Stimulated activated CD4-positive, alpha-beta T cell treated with anti-CD3 and anti-CD28 coated beads, Interleukin-15, amount 100 ng/mL, for 1 hour (primary cell): ENCODE measurements at places on chromosomes 1 and 21.

GRCh38 chr1:63405021-63405420 is 37.6 kb downstream of the ALG6 start:
- DNase-seq: no peak

DNA sequence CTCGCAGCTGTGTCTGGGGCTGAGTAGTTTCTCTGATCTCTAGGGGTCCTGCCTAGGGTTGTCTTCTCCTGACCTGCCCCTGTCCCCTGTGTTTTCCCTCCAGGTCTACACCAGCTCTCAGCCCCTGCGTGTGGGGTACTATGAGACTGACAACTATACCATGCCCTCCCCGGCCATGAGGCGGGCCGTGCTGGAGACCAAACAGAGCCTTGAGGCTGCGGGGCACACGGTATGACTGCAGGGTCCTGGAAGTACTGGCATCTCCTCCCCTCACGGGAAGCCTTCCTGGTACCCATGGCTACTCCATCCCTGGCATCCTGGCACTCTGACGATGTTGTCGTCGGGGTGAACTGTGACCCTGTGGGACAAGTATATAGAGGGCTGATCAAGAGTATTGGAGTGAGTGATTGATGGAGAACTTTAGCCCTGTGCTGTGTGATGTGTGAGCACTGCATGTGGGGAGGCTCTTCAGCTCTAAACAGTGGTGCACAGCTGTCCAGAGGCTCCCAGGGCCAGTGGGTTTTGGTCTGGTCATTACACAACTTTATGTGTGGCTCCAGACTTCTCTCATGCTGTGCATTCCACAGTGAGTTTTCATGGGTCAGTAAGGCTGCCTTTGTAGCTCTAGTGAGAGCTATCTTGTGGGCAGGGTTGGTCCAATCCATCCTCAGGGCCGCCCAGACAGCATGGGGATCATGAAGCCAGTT is 14.4 kb downstream of the FAAH start:
- DNase-seq: no peak

DNA sequence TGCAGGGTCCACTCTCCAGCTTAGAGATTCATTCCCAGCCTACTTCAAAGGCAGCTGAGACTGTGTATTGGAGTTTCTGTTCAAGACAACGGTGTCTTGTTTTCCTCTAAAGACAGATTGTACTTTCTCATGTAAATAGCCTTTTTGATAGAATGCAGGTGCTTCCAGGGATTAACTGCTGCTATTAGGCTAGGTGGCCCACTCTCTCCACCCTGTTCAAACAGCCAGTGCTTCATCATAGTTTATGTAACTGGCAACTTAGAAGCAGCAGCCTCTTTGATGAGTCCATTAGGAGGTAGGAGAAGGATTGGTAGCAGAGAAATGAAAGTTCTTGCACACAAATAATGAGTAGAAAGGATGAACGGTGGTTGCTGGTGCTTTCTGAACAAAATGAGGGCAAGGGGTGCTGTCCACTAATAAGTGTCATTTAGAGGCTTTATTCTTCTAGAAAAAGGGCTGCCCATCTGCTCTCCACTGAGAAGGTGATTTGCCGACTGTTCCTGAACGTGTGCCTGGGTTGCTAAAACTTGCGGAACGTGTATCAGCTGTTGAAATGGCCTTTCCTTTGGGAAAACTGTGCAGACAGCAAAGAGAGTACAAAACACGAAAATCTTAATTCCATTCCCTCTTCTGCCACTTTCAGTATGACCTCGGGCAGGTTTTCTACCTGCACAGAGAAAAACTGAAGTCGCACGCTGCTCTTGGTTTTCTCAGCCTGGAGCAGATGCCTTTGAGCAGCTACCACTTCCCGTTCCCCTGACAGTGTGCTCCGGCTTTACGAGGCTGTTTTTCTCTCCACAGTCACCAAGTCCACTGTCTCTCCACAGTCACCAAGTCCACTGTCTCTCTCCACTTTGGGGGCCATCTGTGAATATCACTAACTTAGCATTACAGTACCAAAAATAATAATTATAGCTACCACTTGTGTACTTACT is 228.9 kb downstream of the KIF26B start:
- no peak for DNase-seq

GRCh38 chr21:33029975-33030461 is 4.3 kb downstream of the OLIG2 start:
- no peak for DNase-seq

- no peak for DNase-seq
Observed at GRCh38 chr1:13950637-13951036, 250.6 kb downstream of the PRDM2 start.

DNA sequence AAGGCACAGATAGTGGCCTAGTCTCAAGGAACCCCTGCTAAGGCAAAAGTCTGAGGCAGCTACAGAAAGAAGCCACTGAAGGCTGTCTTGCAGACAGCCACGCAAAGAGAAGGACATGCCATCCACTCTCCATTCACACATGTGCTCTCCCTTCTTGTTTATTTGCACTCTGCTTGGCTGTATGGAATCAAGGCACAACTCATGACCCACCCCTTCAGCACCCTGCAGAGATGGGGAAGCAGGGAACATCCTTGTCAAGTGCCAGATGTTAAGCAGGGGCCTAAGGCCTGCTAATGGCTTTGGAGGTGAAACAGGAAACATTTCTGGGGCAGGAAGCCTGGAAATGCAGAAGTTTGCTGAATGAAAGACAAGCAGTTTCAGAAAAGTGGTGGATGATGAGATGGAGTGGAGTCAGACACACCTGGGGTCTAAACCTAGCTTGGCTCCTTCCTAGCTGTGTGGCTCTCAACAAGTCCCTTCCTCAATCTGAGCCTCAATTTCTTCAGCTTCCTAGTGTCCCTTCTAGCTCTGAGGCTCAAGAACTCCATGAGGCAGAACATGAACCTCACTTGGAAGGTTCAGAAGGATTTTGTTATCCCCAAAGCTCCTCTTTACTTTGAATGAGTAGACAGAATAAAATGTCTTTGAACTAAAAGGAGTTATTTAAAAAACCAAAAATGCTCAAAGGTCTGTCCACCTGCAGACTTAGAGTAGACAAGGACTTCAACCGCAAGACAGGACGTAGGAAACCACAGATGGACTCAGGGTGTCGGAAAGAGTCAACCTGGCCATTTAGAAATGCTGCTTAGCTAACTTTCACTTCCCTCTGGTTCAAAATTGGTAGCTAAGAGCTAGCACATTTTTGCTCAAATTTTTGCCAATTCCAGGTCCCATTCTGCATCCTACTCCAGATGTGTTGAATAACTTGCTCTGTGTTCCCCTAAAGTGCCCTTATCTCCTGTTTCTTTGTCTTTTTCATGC is 283.1 kb downstream of the PLPP3 start:
- DNase-seq: no peak

DNA sequence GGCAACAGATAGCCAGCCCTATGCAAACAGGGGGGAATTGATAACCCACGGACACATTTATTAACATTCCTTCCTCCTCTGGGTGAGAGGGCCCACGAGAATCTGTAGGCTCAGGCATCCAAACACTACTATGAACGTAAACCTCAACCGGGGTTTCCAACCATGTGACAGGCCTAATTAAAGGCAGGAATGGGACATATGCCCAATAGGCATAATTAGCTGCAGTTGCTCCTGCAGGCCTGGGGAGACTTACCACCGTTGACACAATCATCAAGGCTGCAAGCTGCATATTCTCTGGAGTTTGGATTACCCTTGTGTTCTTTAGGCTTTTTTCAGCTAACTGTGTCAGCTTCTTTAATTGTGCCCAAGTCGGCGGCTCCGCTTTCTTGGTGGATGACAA is 22.2 kb upstream of the GBP1 start:
- DNase-seq: no peak

DNA sequence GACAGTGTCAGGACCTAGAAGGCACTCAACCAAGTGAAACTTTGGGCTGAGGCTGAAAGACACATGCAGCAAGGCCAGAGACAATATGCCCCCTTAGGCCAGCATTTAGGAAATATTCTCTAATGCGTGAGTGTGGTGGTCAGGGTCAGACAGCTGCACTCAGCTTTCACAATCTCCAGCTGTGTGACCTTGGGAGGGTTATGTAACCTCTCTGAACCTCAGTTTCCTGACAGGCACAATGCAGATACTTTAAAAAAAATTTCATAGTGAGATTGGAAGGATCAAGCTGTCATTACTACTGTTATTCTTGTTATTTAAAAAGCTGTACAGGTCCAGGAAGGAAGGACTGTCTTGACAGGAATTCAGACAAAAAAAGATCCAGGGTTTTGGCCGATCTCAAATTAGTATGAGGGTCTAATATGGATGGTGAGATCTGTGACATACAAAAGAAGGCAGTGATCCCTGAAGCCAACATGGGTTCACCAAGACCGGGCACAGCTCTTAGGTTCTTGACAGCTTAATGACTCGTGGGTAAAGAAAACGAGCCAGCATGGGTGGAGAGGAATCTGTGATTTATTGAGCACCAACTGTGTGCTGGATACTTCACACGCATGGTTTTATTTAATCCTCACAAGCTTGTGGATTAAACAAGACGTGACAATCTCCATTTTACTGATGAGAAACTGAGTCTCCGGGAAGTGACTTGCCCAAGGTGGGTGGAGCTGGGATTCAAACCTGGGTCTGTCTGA is 54.6 kb upstream of the POU3F1 start:
- DNase-seq: no peak

GRCh38 chr1:16122350-16122881 is 33.5 kb downstream of the EPHA2 start:
- DNase-seq: no peak

- DNase-seq: no peak
Observed at GRCh38 chr1:154837034-154837671, 32.9 kb downstream of the KCNN3 start.

GRCh38 chr1:4132352-4133296 is 232.6 kb upstream of the C1orf174 start:
- DNase-seq: no peak

GRCh38 chr21:36254106-36254941 is 65.7 kb upstream of the MORC3 start:
- no peak for DNase-seq

- no peak for DNase-seq
Observed at GRCh38 chr1:33346927-33347649, 26.2 kb upstream of the A3GALT2 start.

- DNase-seq: no peak
Observed at GRCh38 chr1:84402060-84402459, 3.8 kb downstream of the DNASE2B start.

DNA sequence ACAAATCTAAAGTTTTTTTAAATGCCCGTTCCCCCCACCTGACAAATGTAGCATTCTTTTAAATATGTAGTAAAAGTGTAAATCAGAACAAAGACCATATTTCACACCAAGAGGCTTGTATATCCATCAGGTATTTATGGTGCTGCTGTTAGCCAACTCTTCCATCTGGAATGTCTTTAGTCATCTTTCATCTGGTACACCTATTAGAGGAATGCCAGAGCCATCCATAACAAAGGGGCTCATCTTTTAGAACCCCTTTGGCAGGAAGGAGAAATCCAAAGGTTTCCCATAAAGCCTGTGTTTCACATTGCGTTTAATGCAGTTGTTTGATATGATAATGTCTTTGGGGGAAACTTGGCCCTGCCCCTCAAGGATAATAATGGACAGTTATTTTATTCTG is 79.3 kb upstream of the C1orf87 start:
- no peak for DNase-seq

DNA sequence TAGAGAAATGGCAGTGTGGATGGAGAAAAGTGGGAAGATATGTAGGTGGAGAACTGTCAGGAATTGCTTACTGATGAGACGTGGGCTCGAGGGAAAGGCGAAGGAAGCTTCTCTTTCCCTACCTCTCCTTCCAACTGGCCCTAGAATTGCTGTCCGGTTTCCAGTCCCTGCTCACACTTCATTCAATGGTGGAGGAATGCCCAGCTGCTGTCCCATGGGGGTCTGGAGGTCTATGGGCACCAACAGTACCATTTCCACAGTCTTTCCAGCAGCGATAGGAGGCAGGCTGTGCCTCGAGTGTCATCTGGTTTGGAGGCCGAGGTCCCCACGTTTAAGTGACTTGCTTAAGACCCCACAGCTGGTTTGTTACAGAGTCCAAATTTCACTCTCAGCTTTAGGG is 31.5 kb upstream of the CD1D start:
- DNase-seq: no peak

DNA sequence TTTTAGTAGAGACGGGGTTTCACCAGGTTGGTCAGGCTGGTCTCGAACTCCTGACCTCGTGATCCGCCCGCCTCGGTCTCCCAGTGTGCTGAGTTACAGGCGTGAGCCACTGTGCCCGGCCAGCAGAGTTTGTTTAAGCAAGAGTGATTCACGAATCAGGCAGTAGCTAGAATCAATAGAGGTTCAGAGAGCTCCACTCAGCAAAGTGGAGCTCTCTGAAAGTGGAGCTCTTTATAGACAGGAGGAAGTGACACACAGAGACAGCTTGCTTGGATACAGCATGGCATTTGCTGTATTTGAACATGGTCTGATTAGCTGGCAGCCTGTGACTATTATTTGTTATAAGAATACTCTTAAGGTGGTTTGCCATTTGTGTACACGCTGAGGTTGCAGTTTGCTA is 27.1 kb upstream of the CD34 start:
- no peak for DNase-seq

- no peak for DNase-seq
Observed at GRCh38 chr1:8962812-8963530, 17.3 kb downstream of the CA6 start.

GRCh38 chr1:77888781-77889642 is 588 bp downstream of the NEXN start:
- DNase-seq: no peak

GRCh38 chr1:221442056-221442455 is 299.8 kb downstream of the DUSP10 start:
- no peak for DNase-seq

DNA sequence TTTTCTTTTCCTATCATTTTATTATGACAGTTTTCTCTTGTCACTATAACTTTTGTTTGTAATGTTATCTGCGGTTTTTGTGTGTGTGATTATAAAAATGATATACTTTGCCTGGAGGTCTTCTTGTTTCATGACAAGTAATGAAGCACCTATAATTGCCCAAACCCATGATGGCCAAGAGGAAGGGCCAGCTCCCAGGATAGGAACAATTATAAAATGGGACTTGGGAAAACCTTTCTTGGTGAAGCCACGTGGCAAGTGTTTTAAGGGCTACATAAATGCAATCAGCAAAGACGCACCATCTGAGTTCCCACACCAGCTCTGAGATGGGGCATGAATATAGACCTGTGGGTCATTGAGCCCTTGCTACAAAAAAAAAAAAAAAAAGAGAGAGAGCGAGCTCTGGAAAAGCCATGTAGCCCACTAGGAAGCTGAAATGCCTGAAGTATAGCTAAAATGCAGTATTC is 462.6 kb upstream of the RUNX1 start:
- no peak for DNase-seq

DNA sequence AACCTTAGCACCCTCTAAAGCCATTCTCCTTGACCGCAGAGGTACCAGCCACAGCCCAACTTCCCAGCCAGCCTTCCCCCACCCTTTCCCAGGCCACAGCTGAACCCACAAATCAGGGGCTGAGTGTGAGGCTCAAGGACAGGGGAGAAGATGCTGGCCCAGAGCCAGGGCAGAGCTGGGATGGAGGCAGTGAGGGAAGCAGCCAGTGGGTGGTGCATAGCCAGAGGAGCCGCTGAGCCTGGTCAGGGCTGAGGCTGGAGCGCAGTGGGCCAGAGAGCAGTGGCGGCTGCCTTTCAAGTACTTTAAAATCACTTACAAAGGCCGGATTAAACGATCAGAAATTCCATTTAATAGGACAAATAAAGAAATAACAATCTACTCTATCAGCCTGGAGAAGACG is 36.3 kb downstream of the DMAP1 start:
- DNase-seq: no peak
